ENCODE measurements at places on chromosomes 5 and 9. TPM values are rescaled to one million over a fixed set of nuclear protein-coding genes. Genes with fewer than 3 reads are reported as not detected.

- H3K36me3 ChIP-seq = no peaks in the 10 kb centered on the region
- no peak overlapping the region for H3K27ac ChIP-seq
- H3K4me1 ChIP-seq = no peaks in the 10 kb centered on the region
Observed at GRCh38 chr5:51082741-51083140, 300.5 kb upstream of the ISL1 start.

- H3K36me3 ChIP-seq = peaks cover 14% of the 10 kb centered on the region
- peaks cover 4% of the 10 kb centered on the region for H3K4me1 ChIP-seq
- peaks cover 2% of the 10 kb centered on the region for H3K27me3 ChIP-seq
- H3K4me3 ChIP-seq = no peak overlapping the region
Observed at GRCh38 chr9:96135076-96135752, 166.8 kb downstream of the HSD17B3 start.

GRCh38 chr5:138663561-138663960, 88.4 kb upstream of the HSPA9 start:
- DNase-seq = no peak
- H3K4me1 ChIP-seq = peaks cover 44% of the 10 kb centered on the region
- H3K36me3 ChIP-seq = peaks cover 7% of the 10 kb centered on the region
- H3K27me3 ChIP-seq = peaks cover 73% of the 10 kb centered on the region

GRCh38 chr5:144247131-144247530, 76.5 kb downstream of the KCTD16 start:
- no peaks in the 10 kb centered on the region for H3K36me3 ChIP-seq
- H3K4me1 ChIP-seq = no peaks in the 10 kb centered on the region
- no peak overlapping the region for H3K27ac ChIP-seq
- no peak for DNase-seq

GRCh38 chr5:95283761-95284571, 928 bp downstream of the MCTP1 start:
- H3K4me1 ChIP-seq = peaks cover 4% of the 10 kb centered on the region
- no peak overlapping the region for H3K4me3 ChIP-seq
- no peak overlapping the region for H3K27ac ChIP-seq

DNA sequence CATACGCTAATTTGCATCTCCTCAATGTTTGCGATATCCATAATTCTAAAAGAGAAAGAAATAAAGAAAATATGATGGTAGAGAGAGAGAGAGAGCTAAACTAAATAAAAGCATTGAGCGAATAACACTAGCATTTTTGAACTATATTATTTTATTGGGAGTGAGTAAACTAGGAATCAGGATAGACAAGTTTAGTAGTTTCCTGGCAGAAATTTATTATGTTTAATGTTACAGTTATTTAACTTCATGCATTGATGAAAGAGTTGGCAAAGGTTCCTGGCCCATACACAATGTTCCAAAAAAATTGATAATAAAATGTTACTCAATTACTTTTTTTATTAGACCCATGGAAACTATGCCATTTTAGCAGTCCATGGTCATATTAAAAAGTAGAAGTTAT, 1708.2 kb upstream of the CDH6 start:
- no peak overlapping the region for H3K4me3 ChIP-seq
- no peaks in the 10 kb centered on the region for H3K36me3 ChIP-seq
- DNase-seq = no peak
- no peak overlapping the region for H3K27ac ChIP-seq
- no peaks in the 10 kb centered on the region for H3K27me3 ChIP-seq

DNA sequence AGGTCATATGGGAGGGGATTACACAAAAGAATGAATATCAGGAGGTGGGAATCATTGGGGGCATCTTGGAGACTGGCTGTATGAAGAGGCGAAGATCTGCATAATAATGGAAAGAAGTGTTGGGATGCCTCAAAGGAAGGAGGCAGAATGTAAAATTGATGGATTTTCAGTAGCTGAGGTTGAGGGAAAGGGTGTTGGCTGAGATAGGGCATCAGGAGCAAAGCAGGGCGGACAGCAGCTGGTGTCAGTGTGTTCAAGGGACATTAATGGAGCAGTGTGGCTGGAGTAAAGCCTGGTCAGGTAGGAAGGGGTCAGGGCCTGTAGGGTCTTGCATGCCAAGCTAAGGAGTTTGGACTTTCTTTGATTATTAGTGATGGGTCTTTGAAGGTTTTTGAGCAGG, 65.2 kb upstream of the TNFAIP8 start:
- peaks cover 20% of the 10 kb centered on the region for H3K36me3 ChIP-seq
- peaks cover 79% of the 10 kb centered on the region for H3K4me1 ChIP-seq
- DNase-seq = no peak

DNA sequence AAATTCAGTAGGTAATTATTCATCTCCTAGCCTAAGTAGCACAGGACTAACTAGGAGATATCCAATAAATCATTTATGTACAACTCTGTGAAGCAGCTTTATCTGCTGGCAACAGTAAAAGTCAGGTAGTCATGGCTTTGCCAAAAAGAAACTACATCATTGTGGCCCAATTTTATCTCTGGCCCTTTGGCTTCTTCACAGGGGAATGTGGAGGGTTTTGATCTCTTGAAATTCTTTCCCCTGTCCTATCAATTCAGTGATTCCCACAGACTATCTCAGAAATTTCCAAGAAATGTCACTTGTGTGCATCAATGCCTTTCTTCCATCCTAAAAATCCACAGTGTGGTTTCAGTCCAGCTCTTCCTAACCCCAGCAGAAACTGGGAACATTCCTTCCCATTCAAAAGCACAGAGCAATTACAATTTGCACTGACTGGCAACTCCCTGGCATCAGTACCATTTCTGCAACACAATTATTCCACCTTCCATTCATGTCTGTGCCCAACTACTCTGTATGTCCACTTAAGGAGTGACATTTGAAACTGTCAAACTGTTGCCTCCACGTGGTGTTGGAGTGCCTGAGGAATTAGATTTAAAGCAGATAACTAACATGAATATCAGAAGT, 6.6 kb downstream of the CDC14B start:
- no peaks in the 10 kb centered on the region for H3K36me3 ChIP-seq
- DNase-seq = no peak
- peaks cover 34% of the 10 kb centered on the region for H3K27me3 ChIP-seq
- H3K4me3 ChIP-seq = no peak overlapping the region
- H3K27ac ChIP-seq = no peak overlapping the region

GRCh38 chr5:140725799-140726471, 25.7 kb downstream of the ZMAT2 start:
- no peaks in the 10 kb centered on the region for H3K36me3 ChIP-seq
- H3K4me1 ChIP-seq = peaks cover 4% of the 10 kb centered on the region
- H3K27me3 ChIP-seq = peaks cover 40% of the 10 kb centered on the region
- H3K4me3 ChIP-seq = peak overlapping the region; percentile 41

- DNase-seq = no peak
- H3K4me3 ChIP-seq = no peak overlapping the region
- no peaks in the 10 kb centered on the region for H3K27me3 ChIP-seq
- H3K36me3 ChIP-seq = no peaks in the 10 kb centered on the region
- H3K27ac ChIP-seq = no peak overlapping the region
- H3K4me1 ChIP-seq = no peaks in the 10 kb centered on the region
Observed at GRCh38 chr5:143560378-143560777, 156.9 kb upstream of the NR3C1 start.

DNA sequence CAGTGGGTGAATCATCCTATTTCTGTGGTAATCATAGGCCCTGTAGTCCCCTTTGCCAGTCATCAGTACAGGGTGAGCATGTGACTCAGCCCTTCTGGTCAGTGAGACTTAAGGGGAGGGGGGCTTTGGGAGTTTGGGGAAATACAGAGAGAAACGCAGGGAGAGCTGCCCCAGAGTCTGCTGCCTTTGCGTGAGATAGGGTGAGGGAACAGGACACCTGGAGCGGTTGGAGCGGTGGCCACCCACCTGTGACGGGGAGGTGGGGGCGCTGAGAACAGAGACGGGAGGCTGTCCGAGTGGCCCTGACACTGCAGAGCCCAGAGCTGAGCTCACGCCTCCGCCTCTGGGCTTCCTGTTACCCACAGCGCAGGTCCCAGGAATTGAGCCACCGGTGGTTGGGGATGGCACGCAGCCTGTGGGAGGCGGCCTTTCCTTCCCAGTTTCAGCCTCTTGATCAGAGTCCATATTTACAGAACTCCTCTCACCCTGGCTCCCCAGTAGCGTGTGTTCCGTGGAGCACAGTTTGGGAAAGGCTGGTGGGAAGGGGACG, 92.0 kb upstream of the ERCC6L2 start:
- no peaks in the 10 kb centered on the region for H3K4me1 ChIP-seq
- H3K36me3 ChIP-seq = no peaks in the 10 kb centered on the region
- DNase-seq = no peak

DNA sequence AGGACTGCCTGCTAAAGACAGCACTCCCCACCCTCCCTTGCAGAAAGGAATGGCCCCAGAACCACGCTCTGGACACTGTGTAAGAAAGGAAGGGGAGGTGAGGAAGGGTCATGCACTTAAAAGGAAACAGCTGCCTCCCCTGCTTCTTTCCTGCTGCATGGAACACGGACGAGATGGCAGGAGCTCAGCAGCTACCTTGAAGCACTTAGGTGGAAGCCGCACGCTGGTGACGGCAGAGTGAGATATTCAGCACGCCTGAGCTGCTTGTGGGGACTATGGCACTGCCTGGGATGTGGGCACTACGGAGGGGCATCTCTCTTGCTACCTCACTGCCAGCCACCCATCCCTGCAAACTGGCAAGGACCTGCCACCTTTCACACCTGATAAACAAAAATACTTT, 101.5 kb downstream of the VAV2 start:
- no peak overlapping the region for H3K4me3 ChIP-seq
- no peaks in the 10 kb centered on the region for H3K4me1 ChIP-seq
- no peak for DNase-seq
- no peak overlapping the region for H3K27ac ChIP-seq

- no peak for DNase-seq
- no peaks in the 10 kb centered on the region for H3K36me3 ChIP-seq
- no peaks in the 10 kb centered on the region for H3K4me1 ChIP-seq
- H3K27ac ChIP-seq = no peak overlapping the region
- no peak overlapping the region for H3K4me3 ChIP-seq
- H3K27me3 ChIP-seq = no peaks in the 10 kb centered on the region
Observed at GRCh38 chr9:133390713-133391112, 14.5 kb downstream of the STKLD1 start.

GRCh38 chr5:53873235-53873634, 312.8 kb downstream of the NDUFS4 start:
- no peak for DNase-seq
- no peaks in the 10 kb centered on the region for H3K4me1 ChIP-seq
- no peak overlapping the region for H3K4me3 ChIP-seq
- peaks cover 1% of the 10 kb centered on the region for H3K27me3 ChIP-seq
- H3K27ac ChIP-seq = no peak overlapping the region

GRCh38 chr9:94160594-94161501, 76.6 kb downstream of the PTPDC1 start:
- no peaks in the 10 kb centered on the region for H3K36me3 ChIP-seq
- no peak for DNase-seq
- H3K27ac ChIP-seq = no peak overlapping the region

GRCh38 chr9:1575939-1576338, 439.2 kb upstream of the SMARCA2 start:
- no peaks in the 10 kb centered on the region for H3K4me1 ChIP-seq
- no peak overlapping the region for H3K4me3 ChIP-seq
- DNase-seq = no peak

DNA sequence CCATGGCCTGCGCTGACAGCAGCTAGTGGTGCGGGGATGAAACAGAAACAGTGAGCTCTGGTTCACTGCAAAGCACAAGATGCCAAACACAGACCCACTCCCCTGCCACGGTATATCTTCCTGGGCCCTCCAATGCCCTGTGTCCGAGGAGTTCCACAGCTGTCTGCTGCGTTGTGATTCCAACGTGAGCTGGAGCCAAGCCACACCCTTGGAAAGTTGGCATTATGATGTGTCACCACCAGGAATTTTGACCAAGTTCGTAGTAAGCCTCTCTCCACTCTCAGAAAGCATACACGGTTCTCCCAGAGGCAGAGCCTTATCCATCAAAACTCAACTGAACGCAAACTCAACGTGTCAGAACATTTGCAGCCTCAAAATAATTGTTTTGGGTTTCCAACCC, 55.6 kb downstream of the MACROH2A1 start:
- no peak overlapping the region for H3K4me3 ChIP-seq
- DNase-seq = no peak
- no peaks in the 10 kb centered on the region for H3K27me3 ChIP-seq

- peaks cover 4% of the 10 kb centered on the region for H3K36me3 ChIP-seq
- H3K27me3 ChIP-seq = no peaks in the 10 kb centered on the region
- no peak overlapping the region for H3K4me3 ChIP-seq
- no peak for DNase-seq
Observed at GRCh38 chr5:42919600-42919999, 107.9 kb upstream of the SELENOP start.

DNA sequence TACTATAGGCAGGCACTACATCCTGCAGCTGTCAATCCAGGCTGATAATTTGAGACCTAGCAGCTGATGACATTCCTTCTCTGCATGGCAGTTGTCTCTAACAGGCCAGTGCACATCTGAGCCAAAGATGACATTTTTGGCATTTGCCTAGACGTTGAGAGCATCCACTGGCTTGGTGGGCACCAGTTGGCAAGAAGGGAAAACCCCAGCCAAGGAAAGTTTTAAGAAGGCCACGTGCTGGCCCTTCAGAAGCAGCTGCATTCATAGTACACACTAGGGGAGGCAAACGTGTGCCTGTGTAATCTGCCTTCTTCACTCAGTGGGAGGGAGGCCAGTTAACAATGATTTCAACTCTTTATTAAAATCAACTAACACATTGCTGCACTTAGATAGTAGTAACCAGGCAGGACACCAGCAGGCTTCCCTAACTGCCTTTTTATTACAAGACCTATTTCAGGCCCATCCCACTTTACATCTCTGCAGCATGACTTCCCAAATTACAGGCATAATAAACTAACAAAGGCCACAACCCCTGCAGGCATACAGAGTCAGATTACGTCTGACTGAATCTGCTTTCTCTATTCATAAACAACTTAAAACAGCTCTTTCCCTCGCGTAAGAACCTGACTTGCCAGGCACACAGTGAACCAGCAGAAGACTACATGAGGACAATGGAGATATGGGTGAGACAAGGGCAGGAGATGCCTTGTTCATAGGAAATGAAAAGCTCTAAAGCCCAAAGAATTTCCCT, 576.3 kb downstream of the PDE4D start:
- H3K4me1 ChIP-seq = no peaks in the 10 kb centered on the region
- no peaks in the 10 kb centered on the region for H3K36me3 ChIP-seq
- no peak overlapping the region for H3K27ac ChIP-seq
- no peak overlapping the region for H3K4me3 ChIP-seq

DNA sequence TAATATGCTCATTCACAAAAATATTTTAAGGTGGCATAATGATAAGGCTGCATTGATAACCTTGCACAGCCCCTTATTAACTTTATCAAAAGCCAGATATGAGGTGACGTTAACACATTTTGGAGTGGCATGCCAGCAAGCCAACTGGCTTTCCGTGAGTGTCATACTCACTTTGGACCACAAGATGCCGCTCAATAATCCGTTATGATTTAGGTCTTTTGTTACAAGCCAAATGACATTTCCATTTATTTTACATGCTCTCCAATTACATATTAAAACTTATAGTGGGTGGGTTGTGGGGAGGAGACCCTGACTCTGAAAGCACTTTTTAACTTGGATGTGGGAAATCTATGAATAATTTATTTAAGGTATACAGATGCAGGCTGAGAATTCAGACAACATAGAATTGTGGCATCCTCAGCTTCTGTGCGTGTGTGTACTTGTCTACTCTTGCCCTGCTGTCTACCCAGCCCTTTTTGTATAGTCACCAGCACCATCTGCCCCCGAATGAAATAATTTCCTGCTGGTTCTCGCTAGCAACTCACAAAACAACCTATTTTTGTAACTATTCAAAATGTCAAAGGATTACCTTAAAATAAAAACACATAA, 305.1 kb downstream of the PSAT1 start:
- no peaks in the 10 kb centered on the region for H3K4me1 ChIP-seq
- H3K36me3 ChIP-seq = no peaks in the 10 kb centered on the region
- peaks cover 6% of the 10 kb centered on the region for H3K27me3 ChIP-seq

The FOXD4 gene
- not detected for total RNA-seq

The CARTPT gene
- total RNA-seq = not detected

The PTGER4 gene
- 28.2 TPM for total RNA-seq

The GRM6 gene
- total RNA-seq = not detected

The GPRIN1 gene
- total RNA-seq = 0.11 TPM

The HK3 gene
- total RNA-seq = 0.52 TPM

Data from naive thymus-derived CD8-positive, alpha-beta T cell (primary cell).